Right renal cortex interstitium (tissue), 3 donors: ENCODE measurements at places on chromosomes 6 and 20. TPM values are rescaled to one million over a fixed set of nuclear protein-coding genes. Genes with fewer than 3 reads are reported as not detected.

- DNase-seq: no peak
Measured at GRCh38 chr6:79403086-79403485, 134.1 kb downstream of the LCA5 start.

DNA sequence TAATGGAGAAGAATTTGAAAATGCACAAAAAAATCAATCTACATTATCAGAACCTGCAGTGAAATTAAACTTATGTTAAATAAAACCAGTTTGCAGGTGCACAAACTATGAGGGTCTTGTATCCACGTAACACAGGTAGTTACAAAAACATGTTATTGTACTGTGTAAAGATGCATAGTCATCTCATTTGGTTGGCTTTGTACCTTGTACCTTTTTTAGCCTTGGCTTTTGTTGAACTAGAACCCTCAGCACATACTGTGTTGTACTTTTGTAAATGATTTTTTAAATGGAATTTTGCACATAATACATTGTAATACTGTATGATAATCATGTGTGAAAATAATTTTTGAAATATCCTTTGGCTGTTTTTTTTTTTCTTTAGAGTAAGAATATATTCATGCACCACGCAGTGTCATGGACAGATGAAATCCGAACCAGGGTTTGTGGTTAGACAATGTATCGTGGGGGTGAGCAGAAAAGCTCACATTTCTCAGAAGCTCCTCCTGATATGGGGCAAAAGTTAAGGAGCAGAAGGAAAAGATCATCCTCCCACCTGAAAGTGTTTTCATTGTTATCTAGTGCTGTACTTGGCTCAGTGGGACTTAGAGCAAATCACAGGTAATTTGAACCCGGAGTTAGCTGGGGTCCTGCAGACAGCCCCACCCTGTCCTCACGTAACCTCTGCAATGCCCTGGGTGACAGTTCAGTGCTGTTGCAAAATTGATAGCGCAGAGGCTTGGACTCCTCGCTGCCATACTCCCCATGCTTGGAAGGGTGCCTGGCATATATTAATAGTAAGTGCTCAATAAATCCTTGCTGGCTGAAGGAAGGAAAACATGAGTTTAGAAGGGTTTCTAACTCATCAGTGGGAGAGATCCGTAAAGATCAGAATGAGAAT, 14.8 kb upstream of the NAA20 start:
- no peak for DNase-seq

GRCh38 chr6:49553384-49553783, 2.9 kb downstream of the C6orf141 start:
- no peak for DNase-seq

- DNase-seq: no peak
Measured at GRCh38 chr20:62898970-62899632, 27.2 kb downstream of the DIDO1 start.

DNA sequence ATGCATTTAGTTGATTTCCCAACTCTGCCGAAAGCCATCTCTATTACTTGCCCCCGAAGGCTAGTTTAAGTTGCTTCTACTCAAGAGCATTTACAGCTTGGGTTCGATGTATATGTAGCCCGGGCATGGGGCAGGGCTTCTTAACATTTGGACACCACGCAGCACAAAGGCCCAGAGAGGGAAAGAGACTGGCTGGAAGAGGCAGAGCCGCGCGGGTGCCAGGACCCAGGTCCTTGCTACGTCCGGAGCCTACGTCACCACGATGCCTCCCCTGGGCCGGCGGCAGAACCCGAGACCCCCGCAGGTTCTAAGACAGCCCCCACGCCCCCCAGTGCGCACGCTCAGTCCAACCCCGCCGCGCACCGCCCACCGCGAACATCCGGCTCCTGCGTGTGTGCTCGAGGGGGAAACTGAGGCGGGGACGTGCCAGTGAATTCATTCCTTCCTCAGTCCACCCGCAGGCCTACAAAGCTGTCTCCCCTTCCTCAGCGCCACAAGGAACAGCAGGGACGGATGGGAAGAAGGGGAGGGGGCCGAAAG, 367 bp upstream of the PCIF1 start:
- DNase-seq: peak; percentile 29

- no peak for DNase-seq
Measured at GRCh38 chr20:17933711-17934110, 34.9 kb downstream of the SNX5 start.

- no peak for DNase-seq
Measured at GRCh38 chr20:53896647-53897046, 173.7 kb downstream of the BCAS1 start.

- no peak for DNase-seq
Measured at GRCh38 chr6:118659513-118660217, 8.3 kb upstream of the CEP85L start.

DNA sequence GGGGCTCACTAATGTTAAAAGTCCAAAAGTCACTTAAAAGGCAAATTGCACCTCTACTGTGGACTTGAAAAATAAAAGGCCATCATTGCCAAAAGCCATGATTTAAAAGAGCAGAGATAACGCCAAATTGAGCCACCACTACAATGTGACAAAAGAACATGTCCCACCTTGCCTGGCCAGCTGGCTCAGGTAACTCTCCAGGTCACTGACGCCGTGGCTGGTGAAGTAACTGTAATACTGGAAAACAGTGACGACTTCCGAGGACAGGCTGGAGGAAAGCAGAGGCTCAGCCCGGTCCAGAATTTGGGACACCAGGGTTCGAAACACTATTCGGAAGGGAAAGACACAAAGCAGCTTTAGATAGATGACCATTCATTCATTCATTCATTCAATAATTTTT, 29.3 kb upstream of the ARMH2 start:
- no peak for DNase-seq

- DNase-seq: no peak
Measured at GRCh38 chr6:75101896-75102295, 104.0 kb downstream of the COL12A1 start.

OR2H1 gene
- polyA plus RNA-seq: not detected

SKIC2 gene
- polyA plus RNA-seq: 37.6 TPM

DUSP15 gene
- polyA plus RNA-seq: 18.8 TPM

RIMS1 gene
- polyA plus RNA-seq: 4.0 TPM

AKAP7 gene
- 9.8 TPM for polyA plus RNA-seq
